Urinary bladder (tissue), 4 donors: ENCODE measurements at places on chromosomes 7 and 10.

DNA sequence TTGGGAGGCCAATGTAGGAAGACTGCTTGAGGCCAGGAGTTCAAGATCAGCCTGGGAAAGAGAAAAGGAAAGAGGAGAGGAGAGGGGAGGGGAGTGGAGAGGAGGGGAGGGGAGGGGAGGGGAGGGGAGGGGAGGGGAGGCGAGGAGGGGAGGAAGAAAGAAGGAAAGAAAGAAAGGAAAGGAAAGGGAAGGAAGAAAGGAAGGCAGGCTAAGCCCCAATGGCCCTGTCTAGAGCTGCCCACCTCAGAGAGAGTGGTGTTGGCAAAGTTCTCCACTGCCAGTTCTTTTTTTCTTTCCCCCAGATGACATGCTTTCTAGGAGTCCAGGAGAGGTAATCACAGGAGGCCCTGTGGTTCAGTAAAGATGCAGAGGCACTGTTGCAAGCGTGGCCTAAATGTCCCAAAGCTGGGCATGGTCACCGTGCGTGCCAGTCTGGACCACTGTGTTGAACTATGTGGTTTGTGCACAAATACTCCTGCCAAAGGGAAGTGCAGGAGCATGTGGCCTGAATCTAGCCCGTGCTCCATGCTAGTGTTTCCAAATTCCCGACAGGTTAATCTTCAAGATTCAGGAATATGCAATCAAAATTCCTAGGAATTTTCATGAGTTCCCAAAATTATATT lies 39.7 kb downstream of the ODAD2 start:
- DNase-seq: no peak

DNA sequence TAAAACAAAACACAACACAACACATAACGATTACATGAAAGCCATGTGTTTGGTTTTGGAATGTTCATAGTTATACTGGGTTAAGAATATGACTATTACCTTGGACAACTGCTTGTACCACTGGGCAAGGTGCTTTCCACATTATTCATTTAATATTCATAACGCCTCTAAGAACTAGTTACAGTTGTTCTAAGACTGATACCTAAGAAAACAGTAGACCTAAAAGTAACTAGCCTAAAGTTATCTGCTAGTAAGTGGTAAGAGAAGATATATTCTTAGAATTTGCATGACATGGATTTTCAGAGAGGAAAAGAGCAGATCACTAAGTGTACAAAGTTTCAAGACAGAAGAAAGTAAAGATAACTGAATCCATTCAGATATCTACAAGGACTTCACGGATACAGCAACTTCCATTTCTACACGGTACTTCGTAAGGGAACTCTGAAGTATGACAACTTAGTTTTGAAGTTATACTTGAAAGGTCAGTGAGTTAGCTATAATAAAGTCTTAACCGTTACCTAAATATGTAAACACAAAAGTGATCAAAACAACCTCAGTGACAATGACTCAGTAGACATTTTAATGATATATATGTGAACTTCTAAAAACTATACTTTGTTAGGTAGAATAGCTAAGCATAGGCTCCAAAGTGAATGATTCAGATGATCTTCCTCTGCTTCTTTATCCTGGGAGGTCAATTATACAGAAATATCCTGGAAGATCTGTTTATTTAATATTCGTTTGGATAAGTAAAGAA lies 65.1 kb downstream of the MINDY3 start:
- DNase-seq: no peak

- DNase-seq: no peak
Measured at GRCh38 chr10:77160679-77161078, 476.9 kb downstream of the KCNMA1 start.

DNA sequence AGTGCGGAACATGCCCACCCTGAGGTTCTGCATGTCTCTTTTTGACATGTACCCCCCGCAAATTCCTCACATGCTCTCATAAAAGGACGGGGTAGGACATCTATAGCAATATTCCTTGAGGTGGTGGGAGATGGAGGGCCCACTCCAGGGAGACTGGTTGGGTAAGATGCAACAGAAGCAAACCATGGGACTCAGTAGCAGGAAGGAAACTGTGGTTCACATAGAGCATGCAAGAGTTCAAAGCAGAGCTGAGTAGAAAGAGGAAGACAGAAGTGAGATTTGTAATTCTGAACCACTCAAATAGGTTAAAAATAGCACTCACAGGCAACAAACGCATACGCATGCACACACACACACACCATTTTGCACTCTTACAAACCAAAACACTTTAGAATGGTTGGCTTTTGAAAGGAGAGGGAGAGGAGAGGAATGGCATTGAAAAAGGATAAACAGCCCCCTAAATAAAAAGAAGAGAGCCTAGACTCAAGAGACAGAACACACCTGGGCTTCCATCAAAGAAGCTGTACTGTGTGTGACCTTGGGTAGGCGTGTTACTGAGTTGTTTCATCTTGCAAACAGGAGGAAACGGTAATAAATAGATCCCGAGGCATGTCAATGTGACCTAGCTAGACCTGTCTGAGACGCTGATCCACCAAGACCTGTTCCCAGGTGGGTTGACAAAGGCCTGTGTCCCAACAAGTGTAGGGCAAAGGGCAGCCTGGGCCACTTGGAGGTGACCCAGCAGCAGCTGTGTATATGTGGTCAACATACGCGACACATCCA lies 77.6 kb upstream of the LRRC4 start:
- DNase-seq: no peak

DNA sequence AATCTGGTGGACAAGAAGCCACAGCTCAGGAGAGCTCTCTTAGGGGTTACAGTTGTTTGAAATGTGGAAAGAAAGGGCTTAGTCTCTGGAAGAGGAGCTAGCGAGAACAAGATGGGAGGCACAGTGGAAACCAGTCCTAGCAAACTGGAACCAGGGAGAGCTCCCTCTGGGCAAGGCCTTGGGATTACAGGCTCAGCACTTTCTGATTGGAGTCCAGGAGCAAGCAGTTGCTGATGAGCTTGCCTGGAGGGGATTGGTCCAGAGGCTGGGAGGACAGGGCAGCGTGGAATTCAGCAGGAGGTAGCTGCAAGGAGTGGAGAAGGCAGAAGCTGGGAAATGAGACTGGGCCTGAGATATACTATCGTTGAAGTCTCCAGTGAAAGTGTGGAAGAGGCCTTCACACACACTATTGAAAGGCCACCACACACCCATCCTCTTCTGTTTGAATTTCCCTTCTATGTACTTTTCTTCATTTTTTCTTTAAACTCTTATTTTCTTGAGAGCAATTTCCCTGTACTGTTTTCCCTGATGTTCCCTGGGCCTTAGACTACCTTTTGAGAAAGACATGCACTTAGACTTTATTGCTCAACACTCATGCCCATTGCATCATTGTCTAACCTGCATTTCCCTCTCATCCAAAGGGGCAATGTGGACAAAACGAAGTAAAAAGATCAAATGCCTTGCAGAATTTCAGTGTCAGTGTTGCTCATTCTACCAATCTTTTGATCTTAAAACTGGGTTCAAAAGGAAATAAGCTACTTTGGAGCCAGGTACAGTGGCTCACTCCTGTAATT lies 57.8 kb upstream of the LANCL2 start:
- no peak for DNase-seq

DNA sequence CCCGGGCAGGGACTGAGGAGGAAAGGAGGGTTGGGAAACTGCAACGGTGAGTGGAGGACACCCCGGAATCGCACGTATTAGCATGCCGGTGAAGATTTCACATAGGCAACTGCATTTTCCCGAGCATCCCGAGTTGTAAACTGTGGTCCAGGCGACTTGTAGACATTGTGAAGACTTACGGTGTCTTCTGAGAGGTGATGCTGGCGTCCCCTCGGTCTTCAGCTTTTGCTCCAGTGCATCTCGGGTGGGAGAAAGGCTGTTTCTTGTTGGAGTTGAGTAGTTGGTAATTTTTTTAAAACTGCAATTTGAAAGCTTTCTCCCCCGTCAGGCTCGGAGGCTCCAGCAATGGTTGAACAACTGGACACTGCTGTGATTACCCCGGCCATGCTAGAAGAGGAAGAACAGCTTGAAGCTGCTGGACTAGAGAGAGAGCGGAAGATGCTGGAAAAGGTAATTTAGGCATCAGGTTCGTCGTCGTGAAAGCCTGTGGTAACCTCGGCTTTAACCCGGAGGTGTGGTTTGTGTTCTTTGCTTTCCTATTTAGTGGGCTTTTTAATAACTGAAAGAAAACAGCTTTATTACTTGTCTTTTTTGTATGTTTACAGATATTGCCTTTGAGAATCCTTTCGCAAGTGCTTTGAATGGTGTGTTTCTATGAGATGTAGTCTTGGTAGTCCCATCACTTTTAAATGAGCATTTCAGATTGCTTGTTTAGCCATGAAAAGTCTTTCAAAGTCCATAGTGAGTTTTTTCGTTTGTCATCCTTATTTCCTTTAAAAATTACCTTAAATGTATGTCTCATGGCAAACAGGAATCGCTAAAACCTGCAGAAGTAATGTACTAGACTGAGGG lies 687 bp downstream of the HELLS start:
- DNase-seq: peak; percentile 4

DNA sequence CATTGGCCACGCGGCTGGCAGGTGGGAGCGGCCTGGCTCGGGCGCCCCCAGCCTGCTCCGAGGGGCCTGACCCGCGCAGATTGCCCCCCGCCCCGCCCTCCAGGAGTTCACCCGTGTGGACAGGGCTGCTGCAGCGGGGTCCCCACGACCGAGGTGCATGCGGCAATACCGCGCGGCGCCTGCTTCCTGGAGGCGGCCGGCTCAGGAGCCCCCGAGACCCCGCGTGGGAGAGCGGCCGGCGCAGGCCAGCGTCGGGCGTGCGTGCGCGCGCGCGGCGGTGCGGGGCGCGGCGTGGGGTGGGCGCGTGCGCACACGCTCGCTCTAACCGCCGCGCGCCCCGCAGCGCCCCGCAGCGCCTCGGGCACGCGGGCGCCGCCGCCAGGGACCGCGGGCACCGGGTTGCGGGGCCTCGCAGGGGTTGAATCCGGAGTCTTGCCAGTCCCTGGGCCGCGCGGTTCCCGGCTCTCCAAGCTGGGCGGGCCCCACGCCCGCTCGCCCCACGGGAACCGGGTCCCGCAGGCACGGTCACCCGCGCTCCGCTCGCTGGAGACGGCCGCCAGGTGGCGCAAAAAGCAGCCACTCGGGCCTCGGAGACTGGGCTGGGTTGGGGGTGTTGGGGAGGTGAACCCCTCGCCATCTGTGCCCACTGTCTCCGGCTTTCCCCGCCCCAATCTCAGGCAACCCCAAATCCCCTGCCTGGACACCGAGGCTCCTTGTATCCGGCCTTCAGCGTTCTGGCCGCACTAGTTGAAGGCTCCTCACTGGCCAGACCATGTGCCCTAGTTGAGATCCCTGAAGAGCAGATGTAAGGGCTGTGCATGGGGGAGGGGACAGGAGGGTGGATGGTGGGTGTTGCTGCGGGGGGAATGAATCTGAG lies 1.3 kb upstream of the ACHE start:
- no peak for DNase-seq

- no peak for DNase-seq
Measured at GRCh38 chr7:100433276-100433591, 3.1 kb downstream of the PPP1R35 start.

GRCh38 chr10:93463723-93464476 lies 18.2 kb downstream of the MYOF start:
- no peak for DNase-seq

DNA sequence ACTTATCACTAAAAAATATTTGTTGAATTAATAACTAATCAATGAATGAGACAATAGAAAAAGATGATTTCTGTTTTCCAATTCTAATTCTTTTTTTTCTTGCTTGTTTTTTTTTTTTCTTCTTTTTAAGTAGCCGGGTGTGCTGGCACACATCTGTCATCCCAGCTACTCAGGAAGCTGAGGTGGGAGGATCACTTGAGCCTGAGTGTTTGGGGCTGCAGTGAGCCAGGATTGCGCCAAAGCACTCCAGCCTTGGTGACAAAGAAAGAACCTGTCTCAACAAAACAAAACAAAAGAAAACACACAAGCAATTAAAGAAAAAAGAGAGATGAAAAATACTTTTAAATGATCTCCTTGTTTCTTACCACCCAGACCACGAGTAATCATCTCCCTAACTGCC lies 1109.3 kb downstream of the REEP3 start:
- no peak for DNase-seq

DNA sequence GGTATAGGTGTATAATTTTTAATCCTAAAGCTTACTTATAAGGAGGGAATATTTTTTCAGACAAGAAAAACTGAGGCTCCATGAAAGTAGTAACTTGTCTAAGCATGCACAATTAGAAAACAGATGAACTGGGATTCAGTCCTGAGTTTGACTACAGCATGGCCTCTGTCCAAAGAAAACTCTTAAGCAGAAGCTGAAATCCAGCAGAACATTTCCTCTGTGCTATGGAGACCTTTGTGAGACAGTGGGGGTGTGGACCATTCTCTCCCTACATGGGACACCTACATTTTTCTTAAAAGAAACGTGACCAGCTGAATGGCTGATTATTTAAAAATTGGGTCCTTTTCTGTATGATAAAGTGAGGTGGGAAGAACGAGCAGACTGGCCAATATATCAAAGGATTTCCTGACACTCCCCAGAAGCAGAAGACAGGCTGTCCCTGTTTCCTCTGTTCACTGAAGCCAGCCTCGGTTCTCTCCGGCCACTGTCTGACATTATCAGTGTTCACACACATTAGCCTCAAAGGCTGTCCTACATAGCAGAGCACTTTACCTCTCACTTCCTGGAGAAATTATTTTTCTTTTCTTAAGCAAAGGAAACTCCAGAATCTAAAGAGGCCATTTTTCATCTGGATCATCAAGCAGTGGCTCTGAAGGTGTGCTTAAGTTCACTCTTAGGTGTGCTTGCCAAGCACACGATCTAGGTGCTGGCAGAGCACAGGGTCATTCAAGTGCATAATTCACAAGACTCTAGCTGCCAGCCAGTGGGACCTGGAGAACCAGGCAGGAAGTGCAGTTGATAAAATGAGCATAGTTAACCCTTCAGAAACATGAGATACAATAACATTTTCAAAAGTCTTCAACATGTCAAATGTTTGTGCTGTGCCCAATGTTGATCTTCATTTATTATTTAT lies 40.4 kb upstream of the KIAA1217 start:
- DNase-seq: no peak

DNA sequence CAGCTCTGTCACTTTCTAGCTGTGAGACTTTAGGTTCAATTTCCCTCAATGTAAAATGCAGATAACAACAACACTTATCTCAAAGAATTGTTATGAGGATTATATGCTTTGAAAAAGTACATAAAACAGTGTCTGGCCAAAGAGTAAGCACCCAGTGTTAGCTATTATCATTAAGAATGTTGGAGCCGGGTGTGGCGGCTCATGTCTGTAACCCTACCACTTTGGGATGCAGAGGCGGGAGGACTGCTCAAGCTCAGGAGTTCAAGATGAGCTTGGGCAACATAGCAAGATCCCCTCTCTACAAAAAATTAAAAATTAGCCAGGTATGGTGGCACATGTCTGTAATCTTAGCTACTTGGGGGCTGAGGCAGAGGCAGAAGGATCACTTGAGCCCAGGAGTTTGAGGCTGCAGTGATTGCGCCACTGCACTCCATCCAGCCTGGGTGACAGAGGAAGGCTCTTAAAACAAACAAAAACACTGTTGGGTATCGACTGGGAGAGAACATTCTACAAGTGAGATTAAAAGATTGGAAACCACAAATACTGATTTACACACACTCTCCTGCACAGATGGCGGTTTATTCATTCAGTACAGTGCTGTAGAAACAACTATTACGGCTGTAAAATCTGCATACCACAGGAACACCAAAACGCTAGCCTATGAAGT lies 107.3 kb downstream of the PROSER2 start:
- DNase-seq: no peak
